Neural crest cell (in vitro differentiated cells): ENCODE measurements at places on chromosomes 13 and 19. TPM values are rescaled to one million over a fixed set of nuclear protein-coding genes. Genes with fewer than 3 reads are reported as not detected.

- H3K36me3 ChIP-seq = peaks cover 8% of the 10 kb centered on the region
- H3K4me1 ChIP-seq = peaks cover 10% of the 10 kb centered on the region
- no peak overlapping the region for H3K27ac ChIP-seq
- DNase-seq = no peak
Observed at GRCh38 chr13:42571895-42572294, 2.1 kb upstream of the TNFSF11 start.

DNA sequence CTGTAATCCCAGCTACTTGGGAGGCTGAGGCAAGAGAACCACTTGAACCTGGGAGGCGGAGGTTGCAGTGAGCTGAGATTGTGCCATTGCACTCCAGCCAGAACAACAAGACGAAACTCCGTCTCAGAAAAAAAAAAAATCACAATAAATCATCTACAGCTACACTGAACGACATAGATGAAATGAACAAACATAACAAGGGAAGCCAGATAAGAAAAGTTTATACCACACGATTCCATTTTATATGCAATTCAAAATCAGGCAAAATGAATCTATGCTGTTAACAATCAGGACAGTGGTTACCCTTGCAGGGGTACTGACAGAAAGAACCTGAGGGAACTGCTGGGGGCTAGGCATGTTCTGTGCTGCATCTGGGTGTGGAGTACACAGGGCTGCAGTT, 5.7 kb downstream of the XRCC1 start:
- no peak for DNase-seq
- H3K4me1 ChIP-seq = peaks cover 24% of the 10 kb centered on the region
- H3K27ac ChIP-seq = no peak overlapping the region
- peaks cover 2% of the 10 kb centered on the region for H3K36me3 ChIP-seq
- no peaks in the 10 kb centered on the region for H3K27me3 ChIP-seq

DNA sequence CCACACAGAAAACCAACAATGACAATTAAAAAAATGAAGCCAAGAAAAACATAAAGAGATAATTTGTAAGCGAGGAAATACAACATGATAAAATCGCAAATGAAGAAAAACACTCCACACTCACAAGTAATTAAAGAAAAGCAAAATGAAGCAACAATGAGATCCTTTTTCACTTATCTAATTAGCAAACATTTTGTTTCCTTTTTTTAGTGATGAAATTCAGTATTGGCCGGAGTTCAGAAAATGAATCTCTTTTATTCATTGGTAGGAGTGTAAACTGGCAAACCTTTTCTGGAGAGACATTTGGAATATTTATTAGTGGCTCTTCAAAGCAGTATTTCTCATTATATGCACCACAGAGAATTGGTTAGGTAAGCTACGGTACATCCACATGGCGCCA, 70.6 kb upstream of the POMP start:
- peaks cover 4% of the 10 kb centered on the region for H3K27me3 ChIP-seq
- no peak overlapping the region for H3K4me3 ChIP-seq
- no peak overlapping the region for H3K27ac ChIP-seq
- DNase-seq = no peak
- H3K36me3 ChIP-seq = no peaks in the 10 kb centered on the region

- no peaks in the 10 kb centered on the region for H3K27me3 ChIP-seq
- no peaks in the 10 kb centered on the region for H3K36me3 ChIP-seq
- H3K27ac ChIP-seq = no peak overlapping the region
- H3K4me3 ChIP-seq = no peak overlapping the region
- H3K4me1 ChIP-seq = no peaks in the 10 kb centered on the region
- DNase-seq = no peak
Observed at GRCh38 chr19:3653865-3654513, 27.4 kb upstream of the CACTIN start.

GRCh38 chr13:32850316-32851052, 165.7 kb upstream of the KL start:
- no peak overlapping the region for H3K27ac ChIP-seq
- no peaks in the 10 kb centered on the region for H3K27me3 ChIP-seq
- H3K4me1 ChIP-seq = peaks cover 26% of the 10 kb centered on the region
- H3K4me3 ChIP-seq = no peak overlapping the region

- no peak for DNase-seq
- no peaks in the 10 kb centered on the region for H3K27me3 ChIP-seq
- H3K36me3 ChIP-seq = no peaks in the 10 kb centered on the region
- no peaks in the 10 kb centered on the region for H3K4me1 ChIP-seq
Observed at GRCh38 chr13:34764246-34764645, 177.8 kb upstream of the NBEA start.

DNA sequence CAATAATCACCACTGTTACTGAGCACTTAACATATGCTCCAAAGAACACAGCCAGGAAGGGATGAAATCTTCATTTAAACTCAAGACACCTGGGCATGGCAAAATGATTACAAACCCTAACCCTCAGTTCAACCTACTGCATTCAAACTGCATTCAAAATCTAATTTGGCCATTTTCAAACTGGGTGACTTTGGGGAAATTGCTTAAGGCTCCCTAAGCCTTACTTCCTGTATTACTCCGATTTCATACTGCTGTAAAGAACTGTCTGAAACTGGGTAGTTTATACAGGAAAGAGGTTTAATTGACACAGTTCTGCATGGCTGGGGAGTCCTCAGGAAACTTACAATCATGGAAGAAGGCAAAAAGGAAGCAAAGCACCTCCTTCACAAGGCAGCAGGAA, 50.4 kb downstream of the CBY2 start:
- no peaks in the 10 kb centered on the region for H3K27me3 ChIP-seq
- H3K27ac ChIP-seq = no peak overlapping the region
- no peak overlapping the region for H3K4me3 ChIP-seq
- no peaks in the 10 kb centered on the region for H3K4me1 ChIP-seq

DNA sequence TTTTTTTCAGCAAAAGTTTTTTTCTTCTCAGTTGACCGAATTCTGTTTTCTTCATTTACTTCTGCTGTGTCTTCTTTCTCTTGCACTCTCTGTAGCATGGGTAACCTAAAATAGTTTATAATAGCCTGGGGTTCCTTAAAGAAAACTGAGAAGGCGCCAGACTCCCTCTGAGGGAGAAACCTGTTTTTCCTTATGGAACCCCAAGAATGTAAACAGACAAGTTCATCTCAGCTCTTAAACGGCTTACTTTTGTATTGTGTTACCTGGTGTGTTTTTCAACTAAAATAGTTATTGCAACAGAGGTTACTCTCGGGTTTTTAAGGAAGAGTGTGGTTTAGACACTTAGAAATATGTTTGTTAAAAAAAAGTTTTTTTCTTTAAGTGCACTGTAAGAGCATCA, 23.8 kb upstream of the TM9SF2 start:
- H3K4me1 ChIP-seq = no peaks in the 10 kb centered on the region
- DNase-seq = no peak
- H3K4me3 ChIP-seq = no peak overlapping the region
- no peaks in the 10 kb centered on the region for H3K36me3 ChIP-seq
- no peak overlapping the region for H3K27ac ChIP-seq

DNA sequence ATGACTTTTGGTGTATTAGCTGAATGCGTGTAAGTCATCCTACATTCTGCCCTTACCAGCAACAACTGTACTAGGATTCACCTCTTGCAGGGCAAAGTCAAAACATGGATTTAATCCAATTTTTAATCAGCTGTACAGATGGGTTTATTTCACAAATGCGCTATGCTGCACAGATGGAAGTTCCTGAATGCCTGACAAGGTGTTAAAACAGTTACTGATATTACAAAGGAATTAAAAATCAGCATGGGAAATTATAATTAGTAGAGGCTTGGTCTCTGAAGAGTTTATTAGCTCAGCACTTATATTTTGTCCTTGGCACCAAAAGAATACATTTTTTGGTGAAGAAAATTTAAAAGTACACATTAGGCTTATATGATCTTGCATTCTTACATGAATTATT, 448.9 kb downstream of the PCDH9 start:
- no peaks in the 10 kb centered on the region for H3K4me1 ChIP-seq
- no peaks in the 10 kb centered on the region for H3K27me3 ChIP-seq
- no peak overlapping the region for H3K4me3 ChIP-seq
- DNase-seq = no peak

GRCh38 chr19:15393963-15394362, 14.4 kb upstream of the AKAP8 start:
- peaks cover 42% of the 10 kb centered on the region for H3K36me3 ChIP-seq
- no peak overlapping the region for H3K4me3 ChIP-seq
- no peaks in the 10 kb centered on the region for H3K4me1 ChIP-seq
- H3K27ac ChIP-seq = no peak overlapping the region
- no peaks in the 10 kb centered on the region for H3K27me3 ChIP-seq
- DNase-seq = no peak

GRCh38 chr13:74741732-74742131, 607.5 kb upstream of the KLF12 start:
- H3K27me3 ChIP-seq = no peaks in the 10 kb centered on the region
- H3K36me3 ChIP-seq = no peaks in the 10 kb centered on the region
- H3K4me1 ChIP-seq = peaks cover 14% of the 10 kb centered on the region
- no peak overlapping the region for H3K27ac ChIP-seq

- peaks cover 29% of the 10 kb centered on the region for H3K36me3 ChIP-seq
- no peaks in the 10 kb centered on the region for H3K27me3 ChIP-seq
- no peak overlapping the region for H3K4me3 ChIP-seq
- no peak overlapping the region for H3K27ac ChIP-seq
Observed at GRCh38 chr13:95174517-95174916, 126.7 kb downstream of the ABCC4 start.

Gene ZNF446
- total RNA-seq = 16.5 and 18.6 TPM in 2 replicates

- peaks cover 5% of the 10 kb centered on the region for H3K27me3 ChIP-seq
- DNase-seq = no peak
- peaks cover 27% of the 10 kb centered on the region for H3K4me1 ChIP-seq
- peaks cover 16% of the 10 kb centered on the region for H3K36me3 ChIP-seq
- no peak overlapping the region for H3K4me3 ChIP-seq
Observed at GRCh38 chr13:106344342-106344741, 191.1 kb downstream of the EFNB2 start.

DNA sequence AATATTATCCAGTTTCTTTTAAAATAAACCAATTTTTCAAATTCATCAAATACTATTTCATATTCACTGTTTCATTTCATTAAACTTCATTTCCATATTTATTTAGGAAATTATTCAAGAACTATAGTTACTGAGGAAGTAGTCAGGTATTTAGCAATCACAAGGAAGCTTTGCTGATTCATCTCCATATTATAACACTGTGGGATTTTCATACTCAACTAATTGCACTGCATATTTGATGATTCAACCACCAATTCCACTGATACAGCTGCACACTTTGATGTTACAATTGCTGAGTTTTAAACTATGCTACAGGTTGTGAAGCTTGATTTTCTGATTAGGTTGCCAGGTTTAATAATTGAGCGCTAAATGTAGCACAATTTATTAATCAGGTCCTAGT, 556.8 kb upstream of the SLITRK1 start:
- H3K4me1 ChIP-seq = no peaks in the 10 kb centered on the region
- H3K27me3 ChIP-seq = no peaks in the 10 kb centered on the region
- no peak for DNase-seq
- H3K4me3 ChIP-seq = no peak overlapping the region

GRCh38 chr19:49340069-49340864, 5.1 kb downstream of the CD37 start:
- peaks cover 29% of the 10 kb centered on the region for H3K36me3 ChIP-seq
- peak overlapping the region; percentile 63 for H3K4me3 ChIP-seq
- no peak for DNase-seq
- H3K27ac ChIP-seq = no peak overlapping the region
- H3K27me3 ChIP-seq = peaks cover 22% of the 10 kb centered on the region

- H3K4me1 ChIP-seq = no peaks in the 10 kb centered on the region
- no peak for DNase-seq
- H3K27ac ChIP-seq = no peak overlapping the region
Observed at GRCh38 chr13:78845656-78846365, 186.9 kb upstream of the OBI1 start.

DNA sequence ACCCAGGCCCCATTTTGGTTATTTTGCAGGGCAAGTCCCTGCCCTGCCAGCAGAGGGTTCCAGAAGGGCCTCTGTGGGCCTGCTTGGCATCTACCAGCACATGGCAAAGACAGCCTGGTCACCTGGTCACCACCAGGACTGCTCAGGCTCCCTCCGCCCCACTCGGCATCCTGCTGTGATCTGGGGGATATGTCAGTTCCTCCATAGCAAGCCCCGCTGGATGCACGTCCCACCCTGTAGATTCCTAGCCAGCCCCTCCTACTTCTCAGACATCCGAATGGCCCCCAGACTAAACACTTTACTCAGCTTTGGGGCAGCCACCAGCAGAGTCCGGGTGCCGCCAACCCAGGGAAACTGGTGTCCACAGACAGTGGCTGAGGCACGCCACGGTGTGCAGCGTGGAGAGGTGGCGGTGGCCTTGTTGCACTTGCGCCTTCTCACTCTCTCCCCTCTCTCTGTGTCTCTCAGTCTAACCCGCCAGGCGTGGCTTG, 31.8 kb upstream of the USE1 start:
- no peak overlapping the region for H3K4me3 ChIP-seq
- no peak for DNase-seq
- H3K27ac ChIP-seq = no peak overlapping the region
- H3K36me3 ChIP-seq = peaks cover 3% of the 10 kb centered on the region
- H3K27me3 ChIP-seq = no peaks in the 10 kb centered on the region

GRCh38 chr13:113723410-113724015, 35.5 kb upstream of the TMEM255B start:
- DNase-seq = no peak
- no peak overlapping the region for H3K27ac ChIP-seq
- H3K36me3 ChIP-seq = no peaks in the 10 kb centered on the region
- H3K4me1 ChIP-seq = peaks cover 3% of the 10 kb centered on the region
- H3K27me3 ChIP-seq = peaks cover 3% of the 10 kb centered on the region

Gene NAPSA
- total RNA-seq = 0.96 and 1.0 TPM in 2 replicates

DNA sequence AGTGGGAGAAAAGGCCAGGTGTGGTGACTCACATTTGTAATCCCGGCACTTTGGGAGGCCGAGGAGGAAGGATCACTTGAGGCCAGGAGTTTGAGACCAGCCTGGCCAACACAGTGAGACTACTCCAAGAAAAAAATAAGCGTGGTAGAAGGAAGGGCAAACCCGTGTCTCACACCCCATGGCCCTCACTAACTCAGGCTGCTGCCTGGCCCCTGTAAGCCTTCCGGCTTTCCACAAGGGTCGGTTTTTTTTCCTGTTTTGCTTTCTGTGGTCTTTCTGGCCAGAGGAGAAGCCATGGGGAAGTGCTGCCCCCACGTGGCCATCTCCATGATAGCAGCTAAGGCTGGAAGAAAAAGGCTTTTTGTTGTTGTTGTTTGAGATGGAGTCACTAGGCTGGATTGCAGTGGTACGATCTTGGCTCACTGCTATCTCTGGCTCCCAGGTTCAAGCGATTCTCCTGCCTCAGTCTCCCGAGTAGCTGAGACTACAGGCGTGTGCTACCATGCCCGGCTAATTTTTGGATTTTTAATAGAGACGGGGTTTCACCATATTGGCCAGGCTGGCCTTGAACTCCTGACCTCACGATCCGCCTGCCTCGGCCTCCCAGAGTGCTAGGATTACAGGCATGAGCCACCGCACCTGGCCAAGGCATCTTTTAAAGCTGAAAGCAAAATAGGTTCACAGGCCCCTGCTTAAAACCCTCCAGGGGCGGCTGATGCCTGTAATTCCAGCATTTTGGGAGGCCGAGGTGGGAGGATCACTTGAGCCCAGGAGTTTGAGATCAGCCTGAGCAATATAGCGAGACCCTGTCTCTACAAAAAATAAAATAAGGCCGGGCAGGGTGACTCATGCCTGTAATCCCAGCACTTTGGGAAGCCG, 7.5 kb upstream of the ARHGEF18 start:
- no peak overlapping the region for H3K4me3 ChIP-seq
- peaks cover 19% of the 10 kb centered on the region for H3K27me3 ChIP-seq
- H3K36me3 ChIP-seq = no peaks in the 10 kb centered on the region
- no peaks in the 10 kb centered on the region for H3K4me1 ChIP-seq
- peak overlapping the region; percentile 92 for H3K27ac ChIP-seq

Gene ZFR2
- 4.2 and 5.0 TPM in 2 replicates for total RNA-seq
